ENCODE measurements at places on chromosomes 7 and 10. TPM values are rescaled to one million over a fixed set of nuclear protein-coding genes. Genes with fewer than 3 reads are reported as not detected.
A peak's percentile ranks its signal among the peaks of the same experiment; 100 is the strongest.

- no peak for DNase-seq
These were observed 30.8 kb downstream of the GATA3 start for GRCh38 chr10:8085251-8085650.

DNA sequence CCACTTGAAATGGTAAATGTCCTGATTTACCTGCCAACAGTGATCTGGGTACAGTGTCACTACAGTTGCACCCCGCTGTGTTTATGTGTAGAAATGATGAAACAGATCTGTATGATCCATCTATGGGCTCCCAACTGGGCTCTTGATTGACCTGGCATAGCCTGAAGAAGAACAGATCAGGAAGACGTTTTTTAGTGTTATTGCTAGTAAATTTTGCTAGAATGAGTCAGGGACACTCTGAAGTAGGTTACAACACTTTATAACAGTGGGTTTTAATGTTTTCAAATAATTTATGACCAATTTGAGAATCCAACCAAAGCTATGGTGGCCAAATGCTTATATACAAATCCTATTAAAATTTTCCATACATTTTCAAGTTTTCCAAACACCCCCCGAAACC lies 110.3 kb downstream of the DKK1 start:
- DNase-seq = no peak

DNA sequence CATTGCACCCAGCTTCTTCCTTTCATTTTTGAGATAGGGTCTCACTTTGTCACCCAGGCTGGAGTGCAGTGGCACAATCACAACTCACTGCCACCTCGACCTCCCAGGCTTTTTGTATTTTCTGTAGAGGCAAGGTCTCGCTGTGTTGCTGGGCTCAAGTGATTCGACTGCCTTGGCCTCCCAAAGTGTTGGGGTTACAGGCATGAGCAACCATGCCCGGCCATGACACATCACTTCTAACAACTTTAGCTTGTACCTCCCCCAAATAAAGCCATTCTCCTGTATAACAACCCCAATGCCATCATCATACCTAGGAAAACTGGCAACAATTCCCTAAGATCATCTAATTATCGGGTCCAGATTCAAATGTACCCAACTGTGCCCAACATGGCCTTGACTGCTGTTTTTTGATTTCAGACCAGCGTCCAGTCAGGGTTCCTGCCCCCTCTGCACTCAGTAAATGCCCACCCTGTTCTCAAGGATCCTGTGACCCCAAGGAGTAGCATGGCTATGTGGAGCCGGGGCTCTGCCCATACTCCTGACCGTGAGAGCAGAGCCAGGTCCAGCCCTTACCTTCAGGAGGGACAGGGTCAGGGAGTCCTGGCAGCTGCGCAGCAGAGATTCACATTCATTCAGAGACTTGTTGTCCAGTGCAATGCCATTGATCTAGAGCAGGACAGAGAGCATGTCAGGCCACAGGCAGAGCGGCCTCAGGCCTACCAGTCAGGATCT lies 102.6 kb downstream of the DLG5 start:
- no peak for DNase-seq

- no peak for DNase-seq
These were observed 13.8 kb upstream of the GPR146 start for GRCh38 chr7:1030444-1031070.

DNA sequence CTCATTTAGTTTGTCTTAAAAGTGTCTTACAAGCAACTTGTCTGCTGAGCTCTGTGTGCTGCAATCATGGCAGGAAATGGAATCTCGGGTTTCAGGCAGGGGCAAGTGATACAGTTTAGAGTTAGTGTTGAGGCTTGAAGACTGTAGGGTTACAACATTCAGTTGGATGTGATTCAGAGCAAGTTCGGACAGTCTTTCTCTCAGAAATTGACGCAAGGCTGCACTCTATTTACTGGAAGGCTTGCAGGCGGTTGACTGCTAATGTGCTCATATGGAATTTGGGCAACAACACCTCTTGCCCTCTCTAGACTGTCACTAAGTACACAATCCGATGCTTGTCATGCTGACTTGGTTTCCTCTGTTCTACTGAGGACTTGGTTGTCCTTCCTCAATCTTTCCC lies 161.7 kb upstream of the BMPER start:
- no peak for DNase-seq

DNA sequence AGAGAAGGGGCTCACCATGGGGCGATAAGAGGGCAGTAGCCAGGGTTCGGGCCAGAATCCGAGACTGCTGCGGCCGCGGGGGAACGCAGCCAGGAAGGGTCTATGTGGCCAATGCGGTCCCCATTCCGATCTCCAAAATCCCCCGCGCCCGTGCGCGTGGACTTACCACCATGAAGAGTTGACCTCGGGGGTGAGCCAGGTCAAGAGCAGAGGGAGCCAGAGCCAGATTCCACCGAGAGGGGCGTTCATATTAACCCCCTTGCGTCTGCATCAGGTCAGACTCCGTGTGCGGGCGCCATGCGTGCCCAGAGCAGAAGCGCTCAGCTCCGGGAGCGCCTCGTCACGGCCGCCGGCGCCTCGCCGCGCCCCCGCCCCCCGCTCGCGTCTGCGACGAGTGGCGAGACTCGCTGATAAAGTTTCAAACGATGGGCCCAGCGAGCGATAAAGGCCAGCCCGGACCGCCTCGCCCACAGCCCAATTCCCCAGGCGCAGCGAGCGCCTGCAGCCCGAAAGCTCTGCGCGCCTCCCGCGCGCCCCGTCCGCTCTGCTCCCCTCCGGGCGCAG lies at the start of gene WNT2:
Gene WNT2, minus strand, starts transcription at position 318 of the 564 bp plus-strand sequence. Its CDS starts 69 bp downstream, at position 249.
- DNase-seq = no peak

- DNase-seq = no peak
These were observed 308.0 kb upstream of the TEX47 start for GRCh38 chr7:89103564-89103963.

DNA sequence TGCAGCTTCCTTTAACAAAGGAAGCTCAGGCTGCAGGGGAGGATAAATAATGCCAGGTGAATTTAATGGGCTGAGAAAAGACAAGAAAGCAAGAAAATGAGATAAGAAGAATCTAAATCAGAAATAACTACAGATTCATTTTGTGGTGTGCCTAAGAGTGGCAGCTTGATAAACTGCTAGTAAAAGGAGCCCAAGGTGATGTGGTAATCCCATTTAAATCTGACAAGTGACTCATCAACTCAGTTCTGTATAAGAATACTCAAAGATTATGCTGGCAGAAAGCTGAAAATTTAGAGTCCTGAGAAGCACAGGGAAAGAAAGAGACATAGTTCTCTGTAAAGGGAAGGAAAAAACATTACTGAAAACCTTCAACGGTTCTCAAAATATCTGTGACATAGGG lies 109.4 kb upstream of the PDE1C start:
- DNase-seq = no peak

GRCh38 chr10:1464881-1465417 lies 272.4 kb downstream of the ADARB2 start:
- no peak for DNase-seq

DNA sequence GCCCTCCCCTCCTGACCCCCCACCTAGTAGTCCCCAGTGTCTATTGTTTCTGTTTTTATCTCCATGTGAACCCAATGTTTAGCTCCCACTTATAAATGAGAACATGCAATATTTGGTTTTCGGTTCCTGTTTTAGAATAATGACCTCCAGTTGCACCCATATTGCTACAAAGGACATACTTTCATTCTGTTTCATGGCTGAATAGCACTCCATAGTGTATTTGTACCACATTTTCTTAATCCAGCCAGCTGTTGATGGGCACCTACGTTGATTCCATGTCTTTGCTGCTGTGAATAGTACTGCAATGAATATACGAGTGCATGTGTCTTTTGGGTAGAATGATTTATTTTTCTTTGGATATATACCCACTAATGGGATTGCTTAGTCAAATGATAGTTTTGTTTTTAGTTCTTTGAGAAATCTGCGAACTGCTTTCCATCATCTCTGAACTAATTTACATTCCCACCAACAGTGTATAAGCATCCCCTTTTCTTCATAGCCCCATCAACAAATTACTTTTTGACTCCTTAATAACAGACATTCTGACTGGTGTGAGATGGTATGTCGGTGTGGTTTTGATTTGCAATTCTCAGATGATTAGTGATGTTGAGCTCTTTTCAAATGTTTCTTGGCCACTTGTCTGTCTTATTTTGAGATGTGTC lies 128.4 kb upstream of the PHYHIPL start:
- DNase-seq = no peak

DNA sequence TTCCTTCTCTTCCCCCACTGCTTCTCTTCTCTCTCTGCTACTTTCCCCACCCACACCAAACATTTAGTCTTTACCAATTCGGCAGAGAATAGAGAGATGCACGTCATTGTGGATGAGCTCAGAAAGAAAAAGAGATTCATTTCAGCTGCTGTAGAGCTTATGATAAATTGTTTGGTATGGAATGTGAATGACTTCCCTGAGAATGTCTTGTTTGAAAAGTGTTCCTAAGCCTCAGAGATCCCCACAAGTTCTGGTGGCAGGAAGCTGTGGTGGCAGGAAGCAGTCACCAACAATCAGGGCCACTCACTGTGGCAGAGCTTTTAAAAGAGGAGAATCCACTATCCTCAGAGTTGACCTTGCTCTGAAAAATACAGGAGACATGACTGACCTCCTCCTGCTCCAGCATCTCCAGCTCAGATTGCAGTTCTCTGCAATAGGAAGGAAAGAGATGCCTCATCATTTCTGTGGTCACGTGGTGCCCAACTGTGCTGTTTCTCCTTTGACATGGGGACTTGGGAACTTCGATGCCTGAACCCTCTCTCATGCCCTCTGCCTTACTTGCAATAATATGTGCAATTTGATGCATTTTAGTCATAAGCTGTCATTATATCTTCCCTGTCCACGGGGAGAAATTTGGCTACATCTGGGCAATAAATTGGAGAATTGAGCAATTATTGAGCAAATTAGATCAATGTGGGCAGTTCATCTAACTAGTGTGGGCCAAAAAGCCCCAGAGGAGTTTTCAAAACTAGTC lies 76.5 kb downstream of the BMPER start:
- DNase-seq = no peak

GRCh38 chr10:3484306-3485056 lies 300.5 kb downstream of the KLF6 start:
- no peak for DNase-seq

GRCh38 chr7:151853896-151854719 lies 22.8 kb downstream of the PRKAG2 start:
- DNase-seq = no peak

- no peak for DNase-seq
These were observed 26.6 kb downstream of the CDHR3 start for GRCh38 chr7:105989686-105990085.

DNA sequence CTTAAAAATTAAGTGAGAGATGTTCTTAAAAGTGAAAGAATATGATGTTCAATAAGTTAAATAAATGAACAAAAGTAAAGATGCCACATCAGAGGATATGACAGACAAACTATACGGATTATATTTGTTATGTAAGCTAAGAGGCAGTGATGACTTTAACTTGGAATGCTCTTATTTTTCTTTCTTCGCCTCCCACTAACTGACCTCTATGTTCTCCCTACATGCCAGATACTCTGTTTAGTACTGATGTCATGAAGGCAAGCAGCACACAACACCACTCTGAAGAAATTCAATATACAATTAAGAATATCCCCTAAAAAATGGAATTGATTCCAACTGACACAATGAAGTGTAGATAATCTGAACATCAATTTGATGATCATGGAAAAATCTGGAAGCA lies 223.4 kb downstream of the DOCK4 start:
- DNase-seq = no peak

DNA sequence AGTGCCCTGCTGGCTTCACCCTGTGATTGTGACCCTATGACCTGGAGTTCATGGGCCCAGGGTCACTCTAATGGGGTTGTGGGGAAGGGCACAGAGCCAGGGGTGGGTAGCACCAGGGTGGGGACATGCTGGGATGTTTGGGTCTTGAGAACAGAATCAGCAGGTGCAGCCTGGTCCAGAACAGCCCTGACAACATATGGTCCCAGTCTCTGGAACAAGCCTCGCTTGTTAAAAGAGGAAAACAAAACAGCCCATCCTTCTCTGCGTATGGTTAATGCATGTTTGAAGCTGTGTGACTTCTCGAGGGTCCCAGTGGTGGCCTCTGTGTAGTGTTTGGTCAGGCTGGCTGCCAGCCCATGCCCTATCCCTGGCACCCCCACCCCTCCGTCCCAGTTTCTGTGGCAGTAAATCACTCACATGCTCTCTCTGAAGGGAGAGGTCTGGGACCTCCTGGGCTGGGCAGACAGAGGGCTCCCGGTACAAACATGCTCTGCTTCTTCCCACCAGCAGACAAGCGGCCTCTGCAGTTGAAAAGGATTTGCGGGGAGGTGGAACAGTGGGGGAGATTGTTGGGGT lies 79.4 kb downstream of the FAM241B start:
- DNase-seq = no peak

- DNase-seq = peak; percentile 26
These were observed 47.8 kb upstream of the SLF2 start for GRCh38 chr10:100864978-100865377.

DNA sequence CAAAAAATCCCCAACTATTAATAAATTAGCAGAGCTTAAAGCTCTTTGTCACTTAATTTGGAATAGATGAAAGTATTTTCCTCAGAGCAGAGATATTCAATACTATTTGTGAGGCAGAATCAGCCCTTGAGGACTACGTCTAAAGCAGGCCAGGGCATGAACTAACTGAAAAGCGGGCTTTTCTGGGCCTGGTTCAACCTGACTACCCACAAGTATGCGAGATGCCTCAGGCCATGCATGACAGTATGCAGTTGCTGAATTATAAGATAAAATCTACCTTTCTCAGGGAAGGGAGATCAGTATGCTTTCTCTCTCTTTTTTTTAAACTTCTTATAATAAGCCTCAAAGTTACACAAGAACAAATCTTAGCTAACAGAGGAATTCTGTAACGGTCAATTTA lies 20.1 kb downstream of the TMEM168 start:
- DNase-seq = no peak

DNA sequence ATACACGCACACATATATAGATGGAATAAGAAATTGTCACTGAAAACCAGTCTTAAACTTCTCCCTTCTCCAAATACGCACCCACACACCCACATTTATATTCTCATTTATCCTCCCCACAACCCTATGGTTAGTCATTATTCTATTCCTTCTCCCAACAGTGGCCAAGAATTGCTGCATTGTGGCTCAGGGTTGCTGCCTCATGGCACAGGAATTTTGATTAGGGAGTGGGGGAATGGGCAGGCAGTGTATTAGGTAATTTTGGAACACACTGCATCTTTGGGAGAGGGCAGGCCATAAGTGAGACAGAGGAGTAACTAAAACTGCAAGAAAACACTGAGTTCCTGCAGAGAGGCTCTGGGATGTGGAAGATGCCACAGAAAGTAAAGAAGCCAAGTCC lies 35.7 kb downstream of the NAPEPLD start:
- DNase-seq = no peak

GRCh38 chr10:114061789-114062188 lies 18.1 kb downstream of the ADRB1 start:
- no peak for DNase-seq

Gene C7orf57
- not detected for total RNA-seq

Gene NPC1L1
- total RNA-seq = 0.20 TPM

Gene C10orf71
- 0.22 TPM for total RNA-seq

Gene ITIH2
- total RNA-seq = 0.14 TPM

Gene NOLC1
- total RNA-seq = 27.6 TPM

Gene ACSL5
- total RNA-seq = 4.6 TPM

Gene TACR2
- not detected for total RNA-seq

Gene LAMB1
- 25.5 TPM for total RNA-seq

Data from pancreas (tissue), 10 donors.